Naive B cell (primary cell): ENCODE measurements at places on chromosomes 7 and 10.

DNA sequence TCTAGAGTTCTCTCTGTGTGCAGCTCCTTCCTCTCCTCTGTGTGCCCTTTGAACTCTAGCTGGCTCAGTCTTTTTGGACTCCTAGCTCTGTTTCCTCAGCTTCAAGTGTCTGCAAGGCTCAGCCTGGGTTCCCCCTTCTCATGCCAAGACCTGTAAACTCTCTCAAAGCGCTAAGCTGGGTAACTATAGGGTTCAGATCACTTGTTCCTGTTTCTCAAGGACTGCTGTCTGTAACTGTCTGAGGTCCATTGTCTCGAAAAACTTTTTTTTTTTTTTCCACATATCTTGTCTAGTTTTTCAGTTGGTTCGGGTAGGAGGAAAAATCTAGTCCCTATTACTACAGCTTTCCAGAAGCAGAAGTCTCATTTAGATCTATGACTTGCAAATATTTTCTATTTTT is 46.6 kb upstream of the PPP1R17 start:
- no peaks in the 10 kb centered on the region for H3K36me3 ChIP-seq
- DNase-seq = no peak
- H3K27ac ChIP-seq = no peak overlapping the region

- H3K27ac ChIP-seq = no peak overlapping the region
- no peak for DNase-seq
- no peak overlapping the region for H3K4me3 ChIP-seq
- H3K4me1 ChIP-seq = peaks cover 4% of the 10 kb centered on the region
- peaks cover 29% of the 10 kb centered on the region for H3K27me3 ChIP-seq
Observed at GRCh38 chr10:6678956-6679355, 98.9 kb upstream of the PRKCQ start.

DNA sequence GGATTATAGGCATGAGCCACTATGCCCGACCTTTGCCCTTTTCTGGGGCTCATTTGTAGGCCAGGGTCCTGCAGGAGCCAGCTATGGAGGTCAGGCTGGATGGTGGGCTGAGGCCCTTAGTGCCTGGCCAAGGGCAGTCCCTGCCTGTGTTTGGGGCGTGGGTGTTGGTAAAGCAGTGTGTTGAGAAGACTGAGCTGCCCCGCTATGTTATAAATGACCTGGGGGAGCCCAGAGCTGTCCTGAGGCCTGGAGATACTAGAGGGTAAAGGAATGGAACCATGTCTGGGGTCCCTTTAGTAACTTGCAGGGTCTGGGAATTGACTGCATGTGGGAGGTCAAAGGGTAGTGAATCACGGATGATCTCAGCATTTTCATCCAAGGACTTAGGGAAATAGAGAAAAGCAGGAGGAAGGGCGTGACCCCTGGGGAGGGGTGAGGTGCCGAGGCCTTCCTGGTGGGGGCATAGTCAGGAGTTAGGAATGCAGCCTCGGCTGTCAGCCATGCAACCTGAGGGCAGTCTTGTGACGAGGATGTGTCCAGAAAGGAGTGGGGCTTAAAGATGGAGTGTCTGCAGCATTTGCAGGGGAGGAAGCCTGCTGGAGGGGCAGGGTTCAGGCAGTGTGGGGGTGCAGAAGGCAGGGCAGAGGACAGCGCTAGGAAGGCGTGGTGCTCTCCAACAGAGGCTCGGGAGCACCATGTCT is 31.5 kb downstream of the TMEM248 start:
- no peak overlapping the region for H3K27ac ChIP-seq
- DNase-seq = no peak
- H3K4me1 ChIP-seq = peaks cover 9% of the 10 kb centered on the region
- H3K4me3 ChIP-seq = peak overlapping the region; percentile 63
- H3K36me3 ChIP-seq = peaks cover 24% of the 10 kb centered on the region

GRCh38 chr7:18974803-18975202 is 142.6 kb downstream of the TWIST1 start:
- no peaks in the 10 kb centered on the region for H3K4me1 ChIP-seq
- H3K27ac ChIP-seq = no peak overlapping the region
- H3K4me3 ChIP-seq = no peak overlapping the region
- H3K36me3 ChIP-seq = peaks cover 6% of the 10 kb centered on the region
- DNase-seq = no peak

DNA sequence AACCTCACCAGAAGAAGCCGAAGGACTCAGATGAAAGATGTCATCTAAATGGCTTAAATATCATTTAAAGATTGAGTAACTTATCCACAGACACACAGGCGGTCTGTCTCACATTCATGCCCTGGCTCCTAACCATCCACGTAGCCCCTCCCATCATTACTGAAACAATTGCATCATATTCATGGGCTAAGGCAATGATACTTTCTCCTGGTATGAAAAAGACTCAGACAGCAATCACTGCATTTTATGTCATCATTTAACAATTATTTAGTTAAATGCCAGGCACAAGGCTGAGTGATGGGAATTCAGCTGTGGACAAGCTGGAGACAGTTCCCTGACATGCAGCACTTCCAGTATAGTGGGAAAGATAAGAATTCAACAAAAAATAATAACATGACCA is 11.2 kb upstream of the TECTB start:
- no peaks in the 10 kb centered on the region for H3K4me1 ChIP-seq
- H3K27me3 ChIP-seq = peaks cover 10% of the 10 kb centered on the region
- DNase-seq = no peak
- H3K36me3 ChIP-seq = no peaks in the 10 kb centered on the region

- peak; percentile 45 for DNase-seq
- peak overlapping the region; percentile 95 for H3K27ac ChIP-seq
- peaks cover 7% of the 10 kb centered on the region for H3K36me3 ChIP-seq
- H3K4me3 ChIP-seq = peak overlapping the region; percentile 94
- peaks cover 18% of the 10 kb centered on the region for H3K4me1 ChIP-seq
Observed at GRCh38 chr7:114922652-114923402, 933 bp downstream of the MDFIC start.

DNA sequence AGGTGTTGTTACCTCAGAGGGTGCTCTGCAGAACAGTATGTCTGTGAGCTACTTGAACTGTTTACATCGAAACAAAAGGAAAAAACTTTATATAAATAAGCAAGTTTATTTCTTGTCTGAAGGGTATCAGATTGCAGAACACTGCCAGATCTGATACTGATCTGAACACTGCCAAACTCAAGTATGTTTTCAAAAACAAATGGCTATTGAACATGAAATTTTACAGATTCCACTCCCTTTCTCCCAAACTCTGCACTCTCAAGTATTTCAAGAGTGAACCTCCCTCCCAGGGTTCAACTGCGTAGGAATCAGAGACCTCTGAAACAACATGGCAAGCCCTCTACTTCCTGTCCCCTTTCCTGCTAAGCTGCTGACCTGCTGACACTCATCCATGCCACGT is 216.6 kb downstream of the ZNF33B start:
- H3K4me1 ChIP-seq = no peaks in the 10 kb centered on the region
- DNase-seq = no peak
- no peak overlapping the region for H3K4me3 ChIP-seq
- no peak overlapping the region for H3K27ac ChIP-seq

DNA sequence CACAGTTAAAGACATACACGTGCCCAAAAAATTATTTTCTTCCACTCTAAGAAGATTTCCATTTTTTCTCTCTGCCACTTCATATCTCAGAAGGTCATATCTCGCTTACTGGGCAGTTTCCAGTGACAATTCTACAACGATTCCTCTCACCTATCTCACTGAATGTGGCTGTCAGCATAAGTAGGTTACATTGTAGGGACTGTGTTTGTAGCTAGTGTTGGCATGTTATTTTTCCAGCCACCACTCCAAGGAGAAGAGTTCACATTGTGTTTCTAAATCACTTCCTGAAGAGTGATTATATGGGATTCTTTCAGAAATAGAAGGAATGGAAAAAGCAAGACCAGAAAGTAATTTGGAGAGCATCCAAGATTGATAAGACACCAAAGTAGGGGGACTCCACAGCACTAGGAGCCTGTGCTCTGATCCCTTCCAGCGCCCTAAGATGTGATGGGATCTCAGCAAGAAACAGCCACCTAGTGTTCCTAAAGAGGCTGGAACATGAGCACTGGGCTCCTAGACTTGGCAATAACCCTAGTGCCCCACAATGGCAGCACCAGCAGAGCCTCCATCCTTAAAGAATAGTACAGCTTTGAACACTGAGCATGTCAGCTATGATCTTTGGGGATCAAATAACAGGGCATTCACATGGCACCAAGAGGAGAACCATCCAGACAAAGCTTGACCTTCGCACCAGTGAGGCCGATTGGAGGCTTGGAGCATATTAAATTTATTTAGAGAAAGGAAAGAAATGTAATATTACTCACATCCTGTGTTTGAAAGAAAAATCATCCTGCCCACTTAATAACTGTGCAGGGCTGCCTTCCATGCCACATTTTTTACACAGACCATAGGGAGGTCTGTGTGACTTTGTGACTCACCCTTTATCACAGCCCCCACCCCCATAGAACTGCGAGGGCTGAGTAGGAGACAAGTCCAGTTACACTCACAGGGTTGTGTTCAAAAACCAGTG is 51.8 kb downstream of the CAV1 start:
- H3K27ac ChIP-seq = no peak overlapping the region
- H3K27me3 ChIP-seq = peaks cover 5% of the 10 kb centered on the region
- peaks cover 19% of the 10 kb centered on the region for H3K4me1 ChIP-seq
- no peaks in the 10 kb centered on the region for H3K36me3 ChIP-seq

GRCh38 chr7:128427289-128427891 is 17.6 kb upstream of the IMPDH1 start:
- no peaks in the 10 kb centered on the region for H3K4me1 ChIP-seq
- peaks cover 6% of the 10 kb centered on the region for H3K27me3 ChIP-seq
- DNase-seq = peak; percentile 47

DNA sequence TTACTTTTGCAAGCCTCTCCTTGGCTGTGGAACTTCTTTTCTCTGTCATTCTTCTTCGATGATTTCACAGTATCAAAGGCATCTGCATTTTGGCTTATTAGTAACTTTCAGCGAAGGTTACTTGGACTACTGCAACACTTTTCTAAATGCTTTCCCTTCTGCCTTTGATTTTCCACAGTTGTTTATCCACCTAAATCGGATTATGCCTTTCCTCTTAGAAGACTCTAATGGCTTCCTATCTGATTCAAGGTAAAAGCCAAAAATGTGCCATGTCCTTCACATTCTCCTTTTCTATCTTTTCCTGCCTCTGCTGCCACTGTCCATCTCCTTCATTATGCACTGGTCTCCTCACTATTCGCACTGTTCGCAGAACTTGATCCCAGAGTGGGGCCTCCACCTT is 1606.3 kb upstream of the LRRTM3 start:
- H3K27ac ChIP-seq = no peak overlapping the region
- no peak for DNase-seq
- H3K36me3 ChIP-seq = no peaks in the 10 kb centered on the region
- no peaks in the 10 kb centered on the region for H3K27me3 ChIP-seq
- no peak overlapping the region for H3K4me3 ChIP-seq
- H3K4me1 ChIP-seq = no peaks in the 10 kb centered on the region

- DNase-seq = no peak
- no peak overlapping the region for H3K4me3 ChIP-seq
- peaks cover 35% of the 10 kb centered on the region for H3K27me3 ChIP-seq
Observed at GRCh38 chr7:104809906-104810305, 204.1 kb upstream of the KMT2E start.

DNA sequence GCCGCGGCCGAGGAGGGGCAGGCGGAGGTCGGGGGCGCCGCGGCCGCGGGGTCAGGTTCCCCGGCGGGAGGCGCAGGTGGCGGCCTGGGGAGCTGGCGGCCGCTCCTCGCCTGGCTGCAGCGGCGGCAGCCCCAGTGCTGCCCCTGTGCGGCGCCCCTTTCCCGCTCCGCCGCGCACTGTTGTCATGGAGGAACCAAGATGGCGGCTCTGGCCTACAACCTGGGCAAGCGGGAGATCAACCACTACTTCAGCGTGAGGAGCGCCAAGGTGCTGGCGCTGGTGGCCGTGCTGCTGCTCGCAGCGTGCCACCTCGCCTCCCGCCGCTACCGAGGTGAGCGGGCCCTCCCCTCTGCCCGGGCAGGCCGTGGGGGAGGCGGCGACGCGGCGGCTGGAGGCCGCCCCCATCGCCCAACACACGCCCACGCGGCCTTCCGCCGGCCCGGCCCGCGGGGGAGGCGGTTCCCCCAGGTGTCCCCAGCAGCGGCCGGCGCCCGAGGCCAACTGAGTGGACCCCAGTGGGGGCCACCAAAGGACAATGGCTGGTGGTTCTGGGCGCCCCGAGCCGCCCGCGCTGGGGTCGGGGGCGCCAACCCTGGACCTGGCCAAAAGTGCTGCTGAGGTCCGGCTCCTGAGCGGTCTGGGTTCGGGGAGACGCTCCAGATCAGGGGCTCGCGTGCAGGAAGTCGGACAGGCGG is 425 bp downstream of the CASD1 start:
- H3K4me3 ChIP-seq = peak overlapping the region; percentile 98
- peaks cover 32% of the 10 kb centered on the region for H3K4me1 ChIP-seq
- peak; percentile 76 for DNase-seq
- no peaks in the 10 kb centered on the region for H3K27me3 ChIP-seq
- no peaks in the 10 kb centered on the region for H3K36me3 ChIP-seq

- no peak for DNase-seq
- H3K27ac ChIP-seq = peak overlapping the region; percentile 20
- H3K4me1 ChIP-seq = peaks cover 16% of the 10 kb centered on the region
- no peaks in the 10 kb centered on the region for H3K27me3 ChIP-seq
Observed at GRCh38 chr10:56624082-56624481, 263.0 kb upstream of the ZWINT start.

DNA sequence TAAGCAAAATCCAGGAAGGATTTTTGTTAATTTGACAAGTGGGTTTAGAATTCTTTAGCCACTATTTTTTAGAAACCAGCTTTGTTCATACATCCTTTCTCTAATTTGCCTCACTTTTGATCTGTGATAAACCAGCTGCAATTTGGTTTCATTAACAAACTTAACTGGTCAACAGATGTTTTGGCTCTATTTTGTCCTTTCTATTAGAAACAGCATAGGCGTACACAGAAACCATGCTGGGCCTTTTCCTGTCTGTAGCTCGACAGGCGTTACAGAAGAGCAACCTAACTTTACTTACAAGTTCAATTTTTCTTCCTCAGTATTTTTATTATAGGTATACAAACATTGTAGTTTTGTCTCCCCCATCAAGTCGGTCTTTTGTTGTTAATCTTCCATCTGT is 28.2 kb downstream of the KAT6B start:
- H3K4me3 ChIP-seq = peak overlapping the region; percentile 73
- H3K27ac ChIP-seq = peak overlapping the region; percentile 97
- no peaks in the 10 kb centered on the region for H3K36me3 ChIP-seq
- H3K4me1 ChIP-seq = peaks cover 54% of the 10 kb centered on the region
- H3K27me3 ChIP-seq = no peaks in the 10 kb centered on the region

DNA sequence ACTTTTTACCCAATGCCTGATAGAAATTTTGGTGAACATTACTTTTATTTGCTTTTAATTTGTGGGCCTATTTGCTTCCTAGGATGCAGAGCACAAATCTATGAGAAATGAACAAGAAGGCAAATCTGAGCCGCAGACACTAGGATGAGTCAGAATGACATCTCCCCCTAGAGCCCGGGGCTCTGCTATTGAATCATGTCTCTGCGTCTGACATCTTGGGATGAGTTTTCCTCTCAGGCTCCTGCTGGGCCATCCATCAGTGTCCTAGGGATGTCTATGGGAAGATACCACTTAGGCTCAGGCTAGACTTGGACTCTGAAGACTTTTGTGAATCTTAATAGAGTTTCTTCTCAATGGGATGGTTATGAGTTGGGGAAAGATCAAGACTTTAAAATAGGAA is 157.3 kb upstream of the MTPN start:
- H3K4me1 ChIP-seq = no peaks in the 10 kb centered on the region
- H3K4me3 ChIP-seq = no peak overlapping the region
- no peaks in the 10 kb centered on the region for H3K36me3 ChIP-seq
- H3K27ac ChIP-seq = no peak overlapping the region
- DNase-seq = no peak
